ENCODE measurements at places on chromosomes 12 and 14.

GRCh38 chr12:68450947-68451260 lies 118.7 kb upstream of the MDM1 start:
- no peak for DNase-seq

DNA sequence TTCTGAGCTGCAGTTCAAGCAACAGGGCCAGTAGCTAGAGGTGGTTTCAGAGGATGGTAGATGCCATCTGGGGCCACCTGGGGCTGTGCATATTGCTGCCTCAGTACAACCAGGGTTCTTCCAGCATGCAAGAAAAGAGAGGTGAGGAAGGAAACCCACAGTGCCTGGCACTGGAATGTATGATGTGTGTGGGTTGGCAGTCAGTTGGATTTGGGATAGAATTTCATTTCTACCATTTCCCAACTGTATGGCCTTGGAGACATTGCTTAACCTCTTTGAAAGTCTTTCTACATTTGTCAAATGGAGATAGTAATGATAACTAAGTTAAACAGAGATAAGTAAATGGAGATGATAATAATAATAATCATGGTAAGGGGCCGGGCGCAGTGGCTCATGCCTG lies 10.2 kb upstream of the LRRC10 start:
- DNase-seq: no peak

DNA sequence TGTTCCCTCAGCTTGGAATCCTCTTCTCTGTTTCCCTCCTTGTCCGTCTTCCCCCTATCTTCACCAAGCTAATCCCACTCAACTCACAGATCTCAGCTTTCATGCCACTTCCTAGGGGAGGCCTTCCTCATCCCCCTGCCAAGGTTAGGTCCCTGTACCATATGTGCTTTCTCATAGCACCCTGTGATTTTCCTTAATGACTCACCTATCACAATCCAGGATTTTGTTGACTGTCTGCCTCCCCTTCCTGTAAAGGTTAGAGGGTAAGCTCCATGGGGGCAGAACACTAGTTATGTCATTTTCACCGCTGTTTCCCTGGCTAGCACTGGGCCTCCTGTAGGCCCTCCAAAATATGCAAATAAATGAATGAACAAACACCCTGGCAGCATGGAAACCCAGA lies 57.6 kb downstream of the CRADD start:
- DNase-seq: no peak

- no peak for DNase-seq
Observed at GRCh38 chr14:91330096-91330696, 85.7 kb upstream of the GPR68 start.

- no peak for DNase-seq
Observed at GRCh38 chr12:102528111-102528510, 47.7 kb upstream of the IGF1 start.

- DNase-seq: no peak
Observed at GRCh38 chr12:71945121-71945520, 6.5 kb downstream of the TPH2 start.

All from C1 segment of cervical spinal cord (tissue), 14 donors.